ENCODE measurements at places on chromosomes 5 and 9.

DNA sequence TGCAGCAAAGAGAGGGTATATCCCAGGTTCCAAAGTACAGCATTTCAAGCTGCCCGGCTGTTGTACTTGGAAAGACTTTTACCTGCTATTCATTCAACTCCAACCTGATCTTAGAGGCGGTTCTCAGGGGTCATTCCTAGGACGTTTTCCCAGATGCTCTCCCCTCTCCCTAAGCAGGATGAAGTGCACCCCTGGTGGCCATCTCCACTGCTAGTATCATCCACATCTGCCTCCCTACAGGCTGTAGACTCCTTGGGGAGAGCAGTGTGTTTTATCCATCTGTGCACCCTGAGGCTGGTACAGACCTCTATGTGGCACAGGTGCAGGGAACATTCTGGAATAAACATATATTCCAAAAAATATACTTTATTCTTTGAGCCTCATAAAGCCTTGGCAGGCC is 56.8 kb downstream of the PTPN3 start:
- DNase-seq = no peak

GRCh38 chr5:136090319-136090718 is 42.3 kb upstream of the SMAD5 start:
- DNase-seq = no peak

- DNase-seq = no peak
These were observed 75.3 kb downstream of the PIP5K1B start for GRCh38 chr9:68780380-68780712.

DNA sequence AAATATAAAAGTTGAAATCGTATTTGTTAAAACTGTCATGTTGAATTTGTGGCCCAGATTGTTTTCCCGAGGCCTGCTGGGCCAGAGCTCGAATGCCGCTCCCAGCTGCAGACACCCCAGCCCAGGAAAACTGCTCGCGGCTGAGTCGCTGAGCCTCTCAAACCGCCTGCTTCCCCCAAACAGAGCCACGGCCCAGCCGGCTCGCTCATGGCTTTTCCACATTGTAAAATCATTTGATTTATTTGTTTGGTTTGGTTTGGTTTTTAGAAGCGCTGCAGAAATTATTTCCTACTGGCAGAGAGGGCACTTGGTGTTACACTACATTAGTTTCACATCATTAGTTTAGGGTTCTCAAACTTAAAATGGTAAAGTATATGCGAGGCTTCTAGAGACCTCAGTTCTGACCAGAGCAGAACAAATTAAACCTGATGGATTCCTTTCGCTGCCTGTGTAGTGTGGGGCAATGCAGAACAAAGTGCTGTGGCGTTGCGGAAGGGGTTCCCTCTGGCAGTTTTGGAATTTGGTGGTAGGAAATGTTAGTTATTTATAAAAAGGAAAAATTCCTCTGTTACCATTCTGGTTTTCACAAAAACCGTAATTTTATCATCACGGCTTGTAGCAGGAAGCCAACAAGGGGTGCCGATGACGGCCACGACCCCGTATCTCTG is 156.5 kb upstream of the PITX1 start:
- DNase-seq = peak; percentile 15

DNA sequence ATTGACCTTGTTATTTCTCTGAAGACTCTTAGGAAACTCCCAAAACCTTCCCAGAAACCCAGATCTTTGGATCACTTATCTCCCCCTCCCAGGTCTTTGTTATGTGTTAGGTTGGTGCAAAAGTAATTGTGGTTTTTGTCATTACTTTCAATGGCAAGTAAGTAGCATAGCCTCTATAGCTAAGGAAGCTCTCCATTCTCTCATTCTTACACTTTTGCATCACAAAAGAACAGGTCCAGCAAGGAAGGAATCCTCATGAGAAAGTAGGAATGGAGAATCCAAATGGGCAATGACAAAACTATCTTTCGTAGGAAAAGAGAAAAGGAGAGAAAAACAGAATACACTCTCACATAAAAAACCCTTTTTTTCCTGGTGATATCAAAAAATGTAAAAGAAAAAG is 81.3 kb upstream of the ELAVL2 start:
- DNase-seq = no peak

DNA sequence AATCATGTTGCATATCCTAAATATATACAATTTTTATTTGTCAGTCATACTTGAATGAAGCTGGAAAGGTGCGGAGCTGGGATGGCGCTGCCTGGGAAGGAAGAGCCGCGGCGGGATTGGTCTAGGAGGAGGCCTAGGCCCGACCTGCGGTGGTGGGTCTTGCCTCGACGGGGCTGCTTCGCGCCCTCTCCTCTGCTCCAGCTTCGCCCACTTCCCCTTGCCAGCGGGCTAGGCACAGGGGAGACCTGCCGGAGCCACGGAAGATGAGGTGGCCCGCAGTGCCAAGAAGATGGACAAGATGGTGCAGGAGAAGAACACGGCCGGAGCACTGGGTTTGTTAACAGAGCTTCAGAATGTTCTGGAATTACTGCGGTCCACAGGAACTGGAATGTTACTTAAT is 28.5 kb upstream of the CTSV start:
- no peak for DNase-seq

- DNase-seq = no peak
These were observed 13.9 kb downstream of the LHFPL2 start for GRCh38 chr5:78634634-78635033.

DNA sequence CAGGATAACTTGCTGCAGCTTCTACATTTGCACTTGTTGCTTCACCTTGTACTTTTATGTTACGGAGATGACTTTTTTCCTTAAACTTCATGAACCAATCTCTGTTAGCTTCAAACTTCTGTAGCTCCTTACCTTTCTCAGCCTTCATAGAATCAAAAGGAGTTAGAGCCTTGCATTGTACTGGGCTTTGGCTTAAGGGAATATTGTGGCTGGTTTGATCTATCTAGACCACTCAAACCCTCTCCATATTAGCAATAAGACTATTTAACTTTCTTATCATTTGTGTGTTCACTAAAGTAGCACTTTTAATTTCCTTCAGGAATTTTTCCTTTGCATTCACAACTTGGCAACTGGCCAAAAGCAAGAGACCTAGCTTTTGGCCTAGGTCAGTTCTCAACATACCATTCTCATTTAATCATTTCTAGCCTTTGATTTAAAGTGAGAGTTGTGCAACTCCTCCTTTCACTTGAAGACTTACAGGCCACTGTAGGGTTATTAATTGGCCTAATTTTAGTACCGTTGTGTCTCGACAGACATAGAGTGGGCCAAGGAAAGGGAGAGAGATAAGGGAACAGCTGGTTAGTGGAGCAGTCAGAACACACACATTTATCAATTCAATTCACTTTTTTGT is 63.7 kb downstream of the SHOC1 start:
- no peak for DNase-seq

DNA sequence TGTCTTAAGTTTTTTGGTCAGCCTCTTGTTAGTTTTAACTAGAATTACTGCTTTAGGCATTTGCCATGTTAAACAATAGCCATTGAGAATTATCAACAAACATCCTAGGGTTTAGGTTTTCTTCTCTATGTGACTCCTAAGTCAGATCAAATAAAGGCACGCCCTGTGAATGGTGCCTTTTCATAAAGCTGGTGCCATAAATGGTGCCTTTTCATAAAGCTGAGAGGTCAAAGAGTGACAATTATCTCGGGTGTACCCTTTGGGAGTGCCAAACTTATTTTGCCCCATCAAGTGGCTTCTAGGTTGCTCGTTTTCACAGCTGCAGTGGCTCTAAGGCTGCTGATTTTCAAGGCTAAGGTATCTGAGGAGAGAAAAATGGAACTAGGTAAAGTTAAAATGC is 391.6 kb downstream of the DMRTA1 start:
- DNase-seq = no peak

DNA sequence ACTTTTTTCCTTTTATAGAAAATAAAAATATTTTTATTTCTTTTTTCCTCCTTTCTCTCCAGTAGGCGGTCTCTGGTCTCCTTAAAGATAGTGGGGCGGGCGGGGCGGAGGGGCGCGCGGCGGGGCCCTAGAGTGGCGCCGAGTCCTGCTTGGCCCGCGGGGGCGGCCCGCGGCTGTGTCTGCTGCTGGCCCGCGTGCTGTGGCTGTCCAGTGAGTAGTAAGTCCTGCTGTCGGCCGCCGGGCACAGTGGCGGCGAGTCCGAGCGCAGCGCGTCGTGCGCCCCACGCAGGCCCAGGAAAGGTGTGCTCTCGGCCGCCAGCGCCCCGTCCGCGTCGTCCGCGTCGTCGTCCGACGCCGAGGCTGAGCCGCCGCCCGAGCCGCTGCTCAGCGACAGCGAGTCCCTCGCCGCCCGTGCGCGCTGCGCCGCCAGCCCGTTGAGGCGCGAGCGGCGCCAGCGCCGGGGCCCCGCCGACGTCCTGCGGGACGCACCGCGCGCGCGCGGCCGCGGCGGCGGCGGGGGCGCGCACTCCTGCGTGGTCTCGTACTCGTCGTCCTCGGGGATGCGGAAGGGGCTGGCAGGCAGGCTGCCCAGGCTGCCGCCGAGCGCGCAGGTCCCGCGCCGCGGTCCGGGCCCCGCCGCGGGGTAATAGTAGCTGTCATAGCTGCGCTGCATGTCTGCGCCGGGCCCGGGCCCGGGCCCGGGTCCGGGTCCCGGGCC is 52.3 kb downstream of the PSD2 start:
- DNase-seq = peak; percentile 92

DNA sequence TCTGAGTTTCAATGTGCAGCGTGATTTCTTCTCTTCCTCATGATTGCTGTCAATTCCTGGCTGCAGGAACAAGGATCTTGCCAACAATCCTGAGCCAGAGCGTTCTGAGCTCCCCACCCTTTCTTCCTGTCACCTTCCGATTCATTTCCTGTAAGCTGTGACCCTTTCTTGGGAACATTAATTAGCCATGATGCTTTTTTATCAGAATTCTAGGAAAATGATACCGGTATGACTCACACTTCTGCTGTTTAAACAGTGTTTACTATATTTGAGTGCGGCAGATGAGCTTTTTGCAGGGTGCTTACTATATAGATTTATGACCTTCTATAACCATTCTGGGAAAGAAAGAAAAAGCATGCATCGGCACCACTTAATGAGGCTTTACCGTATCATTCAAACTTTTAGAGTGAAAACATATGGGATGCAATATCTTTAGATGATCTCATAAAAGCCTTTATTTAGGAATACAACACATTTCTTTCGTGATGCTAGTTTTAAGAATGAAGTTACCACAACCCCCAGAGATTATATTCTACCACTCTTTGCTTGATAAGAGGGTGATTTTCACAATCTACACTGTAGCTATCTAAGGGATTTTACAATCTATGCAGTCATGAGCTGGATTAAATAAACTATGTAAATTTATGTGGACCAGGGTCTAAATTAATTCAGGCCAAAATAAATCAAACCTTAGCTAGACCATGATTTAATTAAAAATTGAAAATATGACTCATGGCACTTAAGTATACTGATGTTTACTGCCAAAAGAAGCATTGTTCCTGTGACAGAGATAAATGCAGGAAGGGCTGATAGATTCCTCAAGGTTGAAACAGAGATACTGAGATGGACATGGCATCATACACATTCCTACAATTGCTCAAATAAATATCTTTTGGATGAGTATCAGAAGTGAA is 38.0 kb upstream of the OSMR start:
- DNase-seq = no peak

DNA sequence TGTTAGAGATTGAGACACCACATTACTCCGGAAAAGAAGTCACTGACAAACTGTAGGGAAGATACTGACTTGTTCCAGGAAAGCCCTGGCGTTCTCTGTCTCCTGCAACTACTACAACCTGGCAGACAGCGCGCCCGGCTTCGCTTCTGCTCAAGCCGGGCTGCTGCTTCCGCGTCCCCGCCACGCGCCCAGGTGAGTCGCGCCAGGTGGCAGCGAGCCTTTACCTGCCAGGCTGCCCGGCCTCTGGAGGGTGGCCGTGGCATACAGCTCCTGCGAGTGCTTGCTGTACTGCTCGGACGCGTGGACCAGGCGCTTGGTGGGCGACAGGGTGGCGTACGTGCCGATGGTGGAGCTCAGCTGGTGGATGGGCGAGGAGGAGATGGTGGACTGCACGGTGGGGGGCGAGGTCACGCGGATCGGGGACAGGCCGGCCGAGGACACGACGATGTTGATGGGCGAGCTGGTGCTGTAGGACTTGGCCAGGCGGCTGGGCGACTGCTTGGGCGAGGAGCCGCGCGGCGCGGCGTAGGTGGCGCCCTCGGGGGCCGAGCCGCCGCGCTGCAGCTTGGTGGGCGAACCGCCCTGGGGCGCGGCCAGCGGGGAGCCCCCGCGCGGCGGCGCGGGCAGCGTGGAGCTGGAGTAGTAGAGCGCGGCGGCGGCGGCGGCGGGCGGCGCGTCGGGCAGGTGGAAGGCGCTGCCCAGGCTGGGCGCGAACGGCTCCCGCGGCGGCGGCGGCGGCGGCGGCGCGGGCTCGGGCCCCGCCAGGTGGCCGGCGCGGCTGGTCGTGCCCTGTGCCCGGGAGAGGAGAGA is 519.6 kb downstream of the CTNND2 start:
- DNase-seq = no peak

DNA sequence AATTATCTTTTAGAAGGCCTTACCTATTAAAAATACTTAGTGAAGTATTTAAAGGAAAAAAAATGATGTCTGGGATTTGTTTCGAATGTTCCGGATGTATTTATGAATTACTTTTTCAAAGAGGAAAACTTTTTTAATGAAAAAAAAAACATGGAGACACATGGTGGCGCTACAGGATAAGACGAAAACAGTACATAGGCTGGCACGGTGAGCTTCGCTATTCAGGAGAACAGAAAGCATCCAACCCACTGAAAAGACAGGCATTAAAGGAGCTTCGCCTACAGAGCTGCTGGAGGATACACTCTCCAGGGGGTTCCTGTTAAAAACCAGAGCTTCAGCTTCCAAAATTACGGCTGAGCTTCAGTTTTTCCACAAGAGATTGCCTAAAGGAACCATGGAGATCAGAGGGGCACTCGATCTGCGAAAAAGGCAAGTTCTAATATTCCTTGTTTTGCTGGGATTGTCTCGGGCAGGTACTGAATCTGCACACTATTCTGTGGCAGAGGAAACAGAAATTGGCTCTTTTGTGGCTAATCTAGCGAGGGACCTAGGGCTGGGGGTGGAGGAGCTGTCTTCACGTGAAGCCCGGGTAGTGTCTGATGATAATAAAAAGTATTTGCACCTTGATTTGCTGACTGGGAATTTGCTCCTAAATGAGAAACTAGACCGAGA is at the start of gene PCDHB14:
PCDHB14 (plus strand) TSS at position 232 of the 672 bp plus-strand sequence; CDS start at position 395, 163 bp downstream.
- DNase-seq = peak; percentile 20

- DNase-seq = no peak
These were observed 62.0 kb upstream of the RNU6ATAC start for GRCh38 chr9:134226221-134226930.

Measured in B cell (primary cell).